ENCODE measurements at places on chromosomes 11 and 22.

DNA sequence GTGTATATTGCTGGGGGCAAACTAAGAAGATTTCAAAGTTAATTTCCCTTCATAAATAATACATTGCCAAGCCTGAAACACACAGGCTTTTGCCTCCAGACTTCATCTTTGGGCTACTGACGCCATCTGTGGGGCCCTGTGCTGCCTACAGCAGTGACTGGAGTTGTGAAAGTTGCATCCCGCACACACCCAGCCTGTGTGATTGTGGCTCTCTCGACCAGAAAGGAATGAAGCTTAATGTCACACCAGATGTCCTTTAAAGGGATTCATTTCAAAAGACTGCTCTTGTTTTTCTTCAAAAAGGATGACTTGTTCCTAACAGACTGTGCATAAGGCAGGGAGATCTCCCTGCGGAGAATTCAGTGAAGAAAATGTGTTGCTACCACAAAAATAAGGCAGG lies 210.5 kb downstream of the FAM181B start:
- ATAC-seq, result no peak

DNA sequence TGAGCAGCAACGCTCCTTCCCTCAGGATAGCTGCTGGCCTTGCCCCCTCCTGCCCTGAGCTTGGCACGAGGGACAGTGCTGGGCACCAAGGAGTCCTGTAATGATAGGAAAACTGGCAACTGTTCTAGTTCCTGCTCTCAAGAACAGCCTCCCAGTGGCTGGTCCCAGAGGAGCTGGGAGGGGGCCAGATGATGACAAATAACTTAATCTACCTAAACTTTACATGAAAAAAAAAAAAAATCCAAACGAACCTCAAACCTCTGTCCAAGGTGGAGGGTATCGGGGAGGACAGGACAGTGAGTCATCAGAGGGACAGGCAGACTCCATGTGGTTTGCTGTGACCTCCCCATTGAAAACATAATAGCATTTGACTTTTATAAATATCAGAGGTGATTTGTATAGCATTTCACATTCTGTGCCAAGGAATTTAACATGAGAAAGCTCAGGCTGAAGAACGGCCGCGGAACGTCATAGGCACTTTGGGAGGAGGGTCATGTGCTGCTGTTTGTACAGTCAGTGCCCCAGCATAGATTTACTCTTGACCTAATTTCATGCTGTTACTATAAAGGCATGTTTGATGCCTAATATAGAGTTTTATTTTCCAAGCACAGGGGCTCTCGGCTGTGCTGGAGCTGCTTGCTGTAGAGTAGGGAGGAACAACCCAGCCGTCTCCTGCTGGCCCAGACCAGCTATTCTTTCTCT lies 98.2 kb upstream of the NNMT start:
- ATAC-seq, result peak; percentile 81

GRCh38 chr11:111910676-111911562 lies 651 bp downstream of the CRYAB start:
- ATAC-seq, result no peak

GRCh38 chr11:36345084-36345511 lies 49.0 kb downstream of the PRR5L start:
- no peak for ATAC-seq

DNA sequence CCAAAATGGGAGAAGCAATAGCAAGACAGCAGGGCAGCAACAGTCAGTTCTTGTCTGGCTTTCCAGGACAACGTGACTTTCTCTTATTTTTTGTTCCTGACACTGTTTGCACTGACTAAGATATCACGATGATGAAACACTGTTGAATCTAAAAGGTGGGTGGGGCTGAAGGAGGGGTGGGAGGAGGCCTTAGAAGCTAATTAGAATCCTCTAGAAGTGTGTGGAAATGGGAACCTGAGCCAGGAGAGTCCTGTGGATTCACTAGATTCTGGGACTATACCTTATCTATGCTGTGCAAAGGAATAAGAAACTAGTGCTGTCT lies 300.3 kb downstream of the ST3GAL4 start:
- no peak for ATAC-seq

DNA sequence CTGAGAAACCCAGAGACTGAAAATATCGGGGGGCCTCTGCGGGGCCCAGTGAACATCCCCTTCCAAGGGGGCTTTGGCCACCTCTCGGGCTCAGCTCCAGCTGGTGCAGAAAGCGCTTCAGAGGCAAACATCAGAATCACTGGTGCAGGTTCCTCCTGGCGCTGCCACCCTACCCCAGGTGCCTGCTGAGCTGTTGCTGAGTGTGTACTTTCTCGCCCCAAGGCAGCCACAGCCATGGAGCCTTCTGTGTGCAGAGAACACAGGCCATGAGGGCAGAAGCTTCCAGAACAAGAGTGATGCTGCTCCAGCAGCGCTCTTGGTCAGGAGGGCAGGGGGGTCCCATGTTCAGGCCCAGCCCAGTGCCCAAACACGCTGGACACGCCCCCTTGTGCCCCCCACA lies 6.3 kb downstream of the DRD4 start:
- ATAC-seq, result no peak

- peak; percentile 72 for ATAC-seq
These were observed 512 bp upstream of the GRIA4 start for GRCh38 chr11:105609341-105609781.

- ATAC-seq, result no peak
These were observed 424.9 kb downstream of the INSC start for GRCh38 chr11:15539645-15540044.

Data from SK-N-SH treated with all-trans-retinoic acid at 6 μM for 48 hours (cell line).